Bronchial epithelial cell (primary cell): ENCODE measurements at places on chromosomes 6 and 20.

DNA sequence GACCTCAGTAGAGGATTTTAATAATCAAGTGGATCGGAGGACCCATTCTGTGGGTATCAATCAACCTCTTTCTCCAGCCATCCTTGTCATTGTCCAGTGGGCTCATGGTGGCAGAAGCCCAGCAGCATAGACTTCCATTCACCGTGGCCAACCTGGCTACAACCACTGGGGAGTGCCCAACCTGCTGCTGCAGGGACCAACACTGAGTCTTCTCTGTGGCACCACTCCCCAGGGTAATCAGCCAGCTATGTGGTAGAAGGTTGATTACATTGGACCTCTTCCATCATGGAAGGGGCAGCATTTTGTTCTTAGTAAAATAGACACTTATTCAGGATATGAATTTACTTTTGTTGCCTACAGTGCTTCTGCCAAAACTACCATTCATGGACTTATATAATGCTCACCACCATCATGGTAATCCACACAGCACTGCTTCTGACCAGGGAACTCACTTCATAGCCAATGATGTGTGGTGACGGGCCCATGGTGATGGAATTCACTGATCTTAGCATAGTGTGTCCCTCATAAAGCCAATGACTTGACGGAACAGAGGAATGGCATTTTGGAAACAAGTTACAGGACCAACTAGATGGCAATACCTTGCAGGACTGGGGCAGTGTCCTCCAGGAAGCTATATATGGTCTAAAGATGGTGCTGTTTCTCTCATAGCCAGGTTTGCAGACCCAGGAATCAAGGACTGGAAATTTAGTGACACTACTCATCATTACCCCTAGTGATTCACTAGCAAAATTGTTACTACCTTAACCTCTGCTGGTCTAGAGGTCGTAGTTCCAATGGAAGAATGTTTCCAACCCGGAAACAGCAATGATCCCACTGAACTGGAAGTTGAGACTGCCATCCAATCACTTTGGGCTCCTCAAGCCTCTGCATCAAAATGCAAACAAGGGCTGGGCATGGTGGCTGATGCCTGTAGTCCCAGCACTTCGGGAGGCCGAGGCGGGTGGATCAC is 7.6 kb downstream of the CD24 start:
- DNase-seq = no peak

GRCh38 chr6:7604506-7604905 is 14.5 kb downstream of the SNRNP48 start:
- no peak for DNase-seq

GRCh38 chr6:42727087-42727611 is 4.8 kb upstream of the PRPH2 start:
- no peak for DNase-seq

DNA sequence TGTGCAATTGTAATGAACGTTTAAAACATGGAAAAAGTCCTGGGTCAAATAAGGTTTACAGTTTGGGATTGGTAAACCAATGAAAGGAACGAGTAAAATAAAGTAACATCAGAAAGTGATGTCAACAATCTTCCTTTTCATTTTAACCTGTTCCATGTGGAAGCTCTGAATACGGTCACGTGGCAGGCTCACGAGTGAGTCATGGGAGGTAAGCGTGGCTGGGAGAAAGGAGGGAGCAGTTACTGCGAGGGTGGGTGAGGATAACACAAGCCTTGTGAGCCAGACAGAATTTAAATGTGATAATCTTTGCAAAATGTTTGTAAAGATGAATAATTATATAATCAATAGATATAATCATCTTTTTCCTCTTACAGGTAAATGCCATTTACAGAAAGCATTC is 171.3 kb upstream of the HDAC2 start:
- no peak for DNase-seq

DNA sequence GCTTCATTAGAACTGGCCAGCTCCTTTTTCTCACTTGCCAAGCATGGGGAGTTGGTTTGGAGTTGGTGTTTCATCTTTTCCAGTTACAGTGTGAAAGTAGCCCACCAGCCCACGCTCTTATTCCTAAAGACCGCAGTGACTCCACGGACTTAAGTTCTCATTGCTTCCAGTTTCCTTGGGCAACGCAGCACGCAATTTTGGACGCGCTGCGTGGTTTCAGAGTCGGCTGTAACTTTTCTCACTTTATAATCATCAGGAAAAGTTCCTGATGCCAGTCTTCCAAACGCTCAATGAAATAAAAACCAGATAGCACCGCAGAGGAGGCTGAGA is 381 bp upstream of the PEX7 start:
- DNase-seq = no peak

DNA sequence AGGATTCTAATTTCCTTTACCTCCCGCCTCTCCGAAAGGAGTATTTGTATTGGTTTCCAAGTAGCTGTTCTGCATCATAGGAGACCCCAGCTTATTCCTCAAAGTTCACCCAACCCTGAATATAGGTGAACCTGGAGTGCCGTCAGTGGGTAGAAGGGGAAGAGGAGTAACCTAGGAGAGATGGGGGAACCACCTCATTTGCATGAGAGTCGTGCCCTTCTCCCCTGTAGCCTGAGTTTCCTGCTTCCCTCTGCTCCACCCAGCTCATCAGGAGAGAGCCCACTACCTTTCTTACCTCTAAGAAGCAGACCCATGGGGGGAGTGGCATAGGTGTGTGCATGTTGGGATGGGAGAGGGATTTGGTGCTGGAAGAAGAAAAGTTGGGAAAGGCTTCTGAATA is 17.3 kb upstream of the WFDC2 start:
- DNase-seq = no peak

- DNase-seq = peak; percentile 19
Observed at GRCh38 chr20:54668271-54669039, 193.1 kb downstream of the DOK5 start.

- DNase-seq = peak; percentile 69
Observed at GRCh38 chr6:145705561-145705960, 29.8 kb downstream of the EPM2A start.

- DNase-seq = peak; percentile 15
Observed at GRCh38 chr20:35700625-35701148, 1.5 kb downstream of the ROMO1 start.

- DNase-seq = no peak
Observed at GRCh38 chr20:59413326-59413865, 113.0 kb downstream of the EDN3 start.
